Renal cortex interstitium (tissue), 15 donors: ENCODE measurements at places on chromosomes 11 and 22. TPM values are rescaled to one million over a fixed set of nuclear protein-coding genes. Genes with fewer than 3 reads are reported as not detected.

The NTM gene
- 45.1 TPM for polyA plus RNA-seq

The FBLN1 gene
- 92.0 TPM for polyA plus RNA-seq

The UBQLNL gene
- 0.56 TPM for polyA plus RNA-seq

The ADM2 gene
- 6.9 TPM for polyA plus RNA-seq

The WNT7B gene
- polyA plus RNA-seq, result 9.6 TPM

- no peak for DNase-seq
Observed at GRCh38 chr11:35907648-35908431, 36.0 kb upstream of the LDLRAD3 start.

GRCh38 chr11:73204711-73205121, 13.4 kb upstream of the P2RY2 start:
- no peak for DNase-seq

DNA sequence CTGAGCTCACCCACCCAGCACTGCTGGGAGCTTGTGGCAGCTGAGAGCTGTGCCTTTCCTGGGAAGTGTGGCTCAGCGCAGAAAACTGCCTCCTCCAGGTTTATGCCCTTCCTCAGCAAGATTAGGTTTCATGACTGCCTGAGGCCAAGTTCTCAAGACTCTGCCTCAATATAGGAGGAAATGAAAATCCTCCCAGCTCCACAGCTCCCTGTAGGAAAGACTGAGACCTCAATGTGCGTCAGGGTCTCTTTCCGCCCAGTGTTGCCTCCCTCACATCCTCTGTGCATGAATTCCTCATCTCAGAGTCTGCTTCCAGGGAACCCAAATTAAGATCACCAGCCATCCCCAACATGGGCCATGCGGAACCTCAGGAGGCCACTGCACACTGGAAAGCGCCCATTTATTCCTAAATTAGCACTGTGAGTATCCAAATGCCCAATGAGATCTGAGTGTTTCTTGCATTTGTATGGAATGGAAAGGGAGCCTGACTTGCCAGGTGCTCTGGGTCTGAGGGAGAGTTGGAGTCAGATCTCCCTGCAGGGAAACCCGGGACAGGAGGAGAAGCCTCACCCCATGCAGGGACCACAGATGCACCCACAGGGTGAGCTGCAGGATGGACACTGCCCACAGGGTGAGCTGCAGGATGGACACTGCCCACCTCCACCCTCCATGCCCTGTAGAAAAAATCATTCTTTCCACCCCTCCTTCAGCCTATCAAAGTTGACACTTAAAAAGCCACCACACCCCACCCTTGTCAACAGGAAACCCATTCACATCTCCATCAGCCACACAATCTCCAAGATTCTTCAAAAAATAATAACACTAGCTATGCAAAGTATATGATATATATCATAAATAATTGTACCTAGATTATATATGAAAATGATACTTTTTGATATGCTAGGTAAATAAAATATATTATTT, 97.4 kb upstream of the IGLL5 start:
- no peak for DNase-seq

DNA sequence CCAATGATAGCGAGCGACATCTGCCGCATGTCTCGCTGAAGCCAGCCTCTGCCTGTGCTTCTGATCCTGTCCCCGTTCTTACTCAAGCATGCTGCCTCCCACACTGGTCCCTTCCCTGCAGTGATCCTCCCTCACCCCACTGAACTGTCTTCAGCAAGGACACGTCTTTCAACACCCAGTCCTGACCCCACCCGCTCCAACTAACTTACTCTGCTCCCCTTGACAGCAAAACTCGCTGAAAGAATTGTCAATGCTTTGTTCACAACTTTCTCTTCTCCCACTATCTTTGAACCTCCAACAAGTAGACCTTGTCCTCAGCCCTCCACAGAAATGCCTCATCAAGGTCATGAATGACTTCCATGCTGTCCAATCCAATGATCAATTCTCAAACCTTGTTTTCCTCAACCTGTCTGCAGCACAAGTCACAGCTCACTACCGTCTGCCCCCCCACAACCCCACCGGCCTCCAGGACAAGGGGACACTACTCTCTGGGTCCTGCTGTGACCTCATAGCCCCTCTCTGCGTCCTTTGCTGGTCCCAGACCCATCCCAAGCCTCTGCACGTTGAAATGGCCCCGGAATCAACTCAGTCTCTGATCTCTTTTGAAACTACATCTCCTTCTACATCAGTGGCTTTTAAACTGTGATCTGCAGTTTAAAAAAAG, 108.0 kb downstream of the MICAL3 start:
- DNase-seq, result no peak

DNA sequence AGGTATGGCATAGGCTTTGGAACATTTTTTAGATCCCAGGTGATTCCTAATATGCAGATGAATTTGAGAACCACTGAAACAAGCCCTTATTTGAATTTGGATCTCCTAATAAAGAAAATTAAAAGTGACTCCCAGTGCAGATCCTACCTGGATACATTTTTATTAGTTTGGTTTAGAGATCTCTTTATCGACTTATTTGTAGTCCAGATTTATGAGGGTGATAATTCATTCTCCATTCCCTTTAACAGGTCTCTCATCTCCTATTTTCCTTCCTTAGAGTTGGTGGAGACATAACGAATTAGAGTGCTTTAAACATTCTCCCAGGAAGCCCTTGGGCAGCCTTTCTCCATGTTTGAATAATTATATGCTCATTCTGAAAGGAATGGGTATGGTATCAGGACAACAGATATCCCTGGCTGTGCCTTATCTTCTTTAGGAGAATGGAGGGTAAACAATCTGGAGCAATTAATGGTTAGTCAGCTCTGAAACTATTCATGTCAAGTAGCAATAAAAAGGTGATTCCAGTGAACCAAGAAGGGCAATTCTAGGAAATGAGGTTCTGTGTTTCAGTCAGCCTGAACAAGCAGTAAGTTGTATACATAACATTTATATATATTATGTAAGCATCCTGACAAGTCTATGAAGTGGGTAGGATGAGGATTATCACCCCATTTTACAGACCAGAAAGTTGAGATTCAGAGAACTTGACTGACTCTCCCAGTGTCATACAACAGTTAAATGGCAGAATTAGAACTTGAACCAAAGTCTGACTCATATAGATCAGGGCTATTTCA, 53.9 kb upstream of the RCE1 start:
- DNase-seq, result no peak

DNA sequence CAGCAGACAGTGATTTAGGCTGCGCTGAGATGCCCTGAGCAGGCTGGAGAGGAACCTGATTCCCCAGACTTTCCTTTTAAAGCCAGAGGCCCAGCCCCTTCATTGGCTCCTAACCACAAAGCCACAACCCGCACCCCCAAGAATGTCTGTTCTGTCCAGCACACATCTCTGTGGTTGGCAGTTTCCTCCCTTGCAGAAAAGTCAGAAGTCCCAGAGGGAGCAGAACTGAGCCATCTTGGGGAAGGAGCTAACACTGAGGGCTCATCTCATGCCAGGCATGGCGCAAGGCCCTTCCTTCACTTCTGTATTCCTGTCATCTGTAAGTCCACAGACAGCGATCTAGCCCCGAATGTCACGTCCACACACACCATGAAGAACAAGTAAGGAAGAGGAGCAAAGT, 97.1 kb upstream of the SYT13 start:
- no peak for DNase-seq

DNA sequence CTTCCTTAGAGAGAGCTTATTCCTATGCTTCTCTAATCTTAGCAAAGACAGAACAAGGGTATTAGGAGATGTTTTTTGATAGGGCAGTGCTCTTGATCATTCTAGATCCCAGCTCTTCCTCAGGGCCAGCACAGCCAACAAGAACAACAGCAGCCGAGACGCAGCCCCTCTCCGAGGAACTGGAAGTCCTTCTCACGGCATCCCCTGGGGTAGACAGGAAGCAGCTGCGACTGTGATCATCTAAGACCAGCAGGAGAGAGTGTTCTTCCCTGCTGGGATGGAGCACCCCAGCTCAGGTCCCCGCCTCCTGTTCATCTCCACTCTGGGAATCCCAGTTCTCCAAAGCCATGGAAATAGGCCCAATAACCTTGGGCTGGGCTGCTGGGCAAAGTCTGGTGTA, 29.6 kb downstream of the IRAG1 start:
- no peak for DNase-seq

DNA sequence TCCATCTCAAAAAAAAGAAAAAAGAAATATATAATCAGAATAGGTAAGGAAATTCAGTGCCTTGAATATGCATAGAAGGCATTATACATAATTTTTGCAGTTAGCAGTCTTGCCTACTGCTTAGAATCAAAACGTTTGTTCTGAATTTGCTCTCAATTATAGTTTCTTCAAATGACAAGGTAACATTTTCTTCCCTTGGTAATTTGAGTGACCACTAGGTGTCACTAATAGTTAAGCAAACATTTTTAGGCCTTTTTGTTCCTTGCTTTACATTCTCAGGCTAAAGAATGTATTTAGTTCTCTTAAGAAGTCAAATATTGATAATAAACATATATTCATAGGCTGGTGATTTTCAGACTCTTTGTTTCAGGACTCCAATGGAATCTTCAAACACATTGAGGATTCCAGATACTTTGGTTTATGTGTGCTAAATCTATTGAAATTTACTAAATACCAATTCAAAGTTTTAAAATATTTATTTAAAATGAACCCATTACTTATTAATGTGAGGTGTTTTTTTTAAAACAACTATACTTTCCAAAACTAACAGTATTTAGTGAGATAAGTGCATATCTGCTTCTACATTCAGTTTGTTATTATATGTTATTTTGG, 55.0 kb upstream of the DEPDC7 start:
- peak; percentile 30 for DNase-seq

The OSM gene
- polyA plus RNA-seq, result 0.45 TPM

DNA sequence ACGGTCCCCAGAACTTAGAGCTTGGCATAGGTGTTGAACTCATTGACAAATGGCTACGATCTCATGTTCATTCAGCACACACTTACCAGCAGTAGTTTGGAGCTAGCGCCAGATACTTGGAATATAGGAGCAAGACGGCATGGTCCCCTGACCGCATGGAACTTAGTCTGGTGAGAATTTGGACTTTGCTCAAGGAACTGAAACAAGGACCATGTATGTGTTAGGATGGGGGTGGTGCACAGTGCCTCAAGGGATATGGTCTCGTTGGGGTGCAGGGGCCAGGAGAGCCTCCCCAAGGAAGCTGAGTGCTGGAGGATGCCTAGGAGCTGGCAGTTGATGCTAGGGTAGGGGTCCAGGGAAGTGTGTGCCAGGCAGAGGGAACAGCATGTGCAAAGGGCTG, 119.2 kb downstream of the KIAA1671 start:
- DNase-seq, result no peak

DNA sequence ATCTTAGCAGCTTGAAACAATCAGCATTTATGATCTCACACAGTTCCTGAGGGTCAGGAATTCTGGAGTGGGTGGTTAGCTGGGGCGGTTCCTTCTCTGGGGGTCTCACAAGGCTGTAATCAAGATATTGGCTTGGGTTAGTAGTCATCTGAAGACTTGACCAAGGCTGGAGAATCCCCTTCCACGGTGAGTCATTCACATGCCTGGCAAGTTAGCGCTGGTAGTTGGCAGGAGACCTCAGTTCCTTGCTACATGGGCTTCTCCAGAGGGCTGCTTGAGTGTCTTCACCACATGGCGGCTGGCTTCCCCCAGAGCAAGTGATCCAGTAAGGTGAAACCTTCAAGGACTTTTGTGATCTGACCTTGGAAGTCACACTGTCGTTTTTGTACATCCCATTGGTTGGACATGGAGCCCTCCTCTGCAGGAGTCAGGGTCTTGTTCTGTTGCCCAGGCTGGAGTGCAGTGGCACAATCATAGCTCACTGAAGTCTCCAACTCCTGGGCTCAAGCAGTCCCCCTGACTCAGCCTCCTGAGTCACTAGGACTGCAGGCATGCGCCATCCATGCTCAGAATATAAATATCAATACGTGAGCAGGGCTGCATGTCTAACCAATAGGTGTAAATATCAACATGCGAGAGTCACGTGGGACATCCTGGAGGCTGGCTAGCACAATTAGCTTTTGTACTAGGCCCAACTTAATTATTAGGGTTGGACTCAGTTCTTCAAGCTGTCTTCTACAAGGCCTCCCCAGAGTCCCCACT, 7.2 kb upstream of the NIPSNAP1 start:
- DNase-seq, result no peak

GRCh38 chr11:111363985-111364384, 15.1 kb downstream of the POU2AF1 start:
- no peak for DNase-seq

DNA sequence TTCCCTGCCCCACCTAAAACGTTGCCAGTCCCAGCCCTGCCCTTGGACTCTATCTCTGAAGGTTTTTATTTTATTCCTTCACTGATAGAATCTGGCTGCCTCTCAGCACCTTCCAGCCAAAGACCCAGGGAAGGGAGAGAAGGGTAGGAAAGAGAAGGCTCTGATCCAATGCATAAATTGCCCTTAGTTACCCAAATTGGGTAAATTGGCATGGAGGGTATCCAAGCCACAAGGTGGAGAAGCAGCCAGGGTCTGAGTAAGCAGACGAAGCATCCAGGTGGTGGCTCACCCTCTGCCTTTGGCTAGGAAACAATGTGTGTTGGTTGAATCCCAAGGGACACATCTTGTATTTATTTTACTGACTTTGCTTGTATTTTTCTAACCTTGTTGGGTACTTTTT, 89.0 kb downstream of the FEZ1 start:
- no peak for DNase-seq

DNA sequence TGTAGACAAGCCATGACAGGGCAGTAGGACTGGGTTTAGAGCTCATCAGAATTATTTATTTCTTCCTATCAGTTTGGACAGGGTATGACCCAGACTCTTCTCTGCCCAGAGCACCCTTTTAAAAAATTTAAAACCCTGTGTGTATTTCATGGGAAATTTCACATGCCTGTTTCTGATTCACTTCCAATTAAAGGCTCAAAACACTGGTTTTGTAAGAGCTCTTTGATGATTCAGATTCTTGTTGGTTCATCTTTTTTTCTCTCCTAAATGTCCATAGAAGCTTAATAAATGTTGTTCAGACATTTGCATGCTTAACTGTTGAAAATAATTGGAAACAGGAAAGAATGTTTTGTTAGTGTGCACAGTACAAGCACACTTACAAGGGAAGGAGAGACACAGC, 13.8 kb downstream of the FLI1 start:
- no peak for DNase-seq

GRCh38 chr11:3009481-3009880, 17.4 kb upstream of the NAP1L4 start:
- DNase-seq, result no peak
